GM12892 (cell line): ENCODE measurements at places on chromosomes 6 and 20.
A peak's percentile ranks its signal among the peaks of the same experiment; 100 is the strongest.

DNA sequence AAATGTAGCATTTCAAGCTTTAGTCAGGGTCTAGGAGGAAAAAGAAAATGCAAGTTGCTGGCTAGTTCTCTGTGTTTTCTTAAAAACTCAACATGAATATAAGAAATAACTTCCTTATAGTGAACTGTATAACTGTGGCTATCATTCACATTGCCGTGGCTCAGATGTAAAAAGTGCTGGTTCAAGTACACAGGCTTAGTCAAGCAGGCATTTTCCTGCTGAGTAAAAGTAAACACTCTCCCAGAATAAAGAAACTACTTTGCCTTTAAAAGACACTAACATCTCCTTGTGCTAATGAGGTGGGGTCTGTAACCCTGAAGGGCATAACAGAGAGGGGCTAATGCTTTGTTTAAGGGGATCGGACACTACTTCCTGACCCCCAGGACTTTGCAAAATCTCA, 3.3 kb downstream of the ATP5F1E start:
- DNase-seq: no peak

DNA sequence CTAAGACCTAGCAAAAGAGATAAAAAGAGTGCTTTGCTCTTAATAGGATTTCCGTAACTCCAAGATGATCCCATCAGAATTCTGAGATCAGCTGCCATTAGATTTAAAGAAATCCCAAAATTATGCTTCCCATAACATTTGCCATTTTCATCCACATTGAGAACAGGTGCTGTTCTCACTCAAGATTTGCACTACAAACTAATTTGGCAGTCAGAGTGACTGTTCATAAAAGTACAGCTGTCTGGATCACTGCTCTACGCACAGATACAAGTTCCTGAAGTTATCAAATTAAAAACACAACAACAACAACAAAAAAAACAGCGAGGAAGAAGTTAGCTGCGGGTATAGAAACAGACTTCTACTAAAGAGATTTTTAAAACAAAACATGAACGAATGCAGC, 58.1 kb downstream of the ASCC3 start:
- DNase-seq: no peak

DNA sequence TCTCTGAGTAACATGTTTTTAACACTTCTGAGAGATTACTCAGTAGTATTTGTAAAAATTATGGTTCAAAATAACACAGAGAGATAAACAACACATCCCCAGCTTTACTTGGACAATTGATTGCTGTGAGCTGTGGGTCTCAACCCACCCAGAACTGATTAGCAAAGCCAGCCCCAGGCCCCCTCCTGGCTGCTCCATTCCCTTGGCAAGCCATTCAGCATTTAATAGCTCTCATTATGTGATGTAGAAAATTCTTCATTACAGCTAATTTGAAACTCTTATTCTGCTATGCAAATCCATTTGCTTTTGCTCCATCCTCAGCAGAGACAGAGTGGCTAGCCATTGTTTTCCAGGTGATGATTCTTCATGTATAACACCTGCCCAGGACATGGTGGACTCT, 16.6 kb upstream of the SIRT5 start:
- DNase-seq: no peak

DNA sequence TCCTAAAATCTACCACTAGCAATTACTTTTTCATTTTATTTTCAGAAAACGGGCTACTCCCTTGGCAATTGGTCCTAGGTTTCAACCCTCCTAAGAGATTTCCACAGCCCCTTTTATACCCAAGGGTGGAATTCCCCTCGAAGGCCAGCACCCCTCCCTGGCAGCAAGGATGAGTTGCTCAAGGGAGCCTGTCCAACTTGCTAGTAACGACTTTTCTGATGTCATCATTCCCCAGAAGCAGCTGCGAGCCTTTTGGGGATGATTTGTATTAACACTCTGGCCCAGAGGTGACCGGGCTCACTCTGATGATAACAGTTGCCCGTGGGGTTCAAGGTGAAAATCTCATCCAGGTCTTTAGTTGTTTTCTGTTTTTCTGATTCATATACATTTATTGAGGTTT, 30.7 kb upstream of the NAA20 start:
- DNase-seq: no peak

DNA sequence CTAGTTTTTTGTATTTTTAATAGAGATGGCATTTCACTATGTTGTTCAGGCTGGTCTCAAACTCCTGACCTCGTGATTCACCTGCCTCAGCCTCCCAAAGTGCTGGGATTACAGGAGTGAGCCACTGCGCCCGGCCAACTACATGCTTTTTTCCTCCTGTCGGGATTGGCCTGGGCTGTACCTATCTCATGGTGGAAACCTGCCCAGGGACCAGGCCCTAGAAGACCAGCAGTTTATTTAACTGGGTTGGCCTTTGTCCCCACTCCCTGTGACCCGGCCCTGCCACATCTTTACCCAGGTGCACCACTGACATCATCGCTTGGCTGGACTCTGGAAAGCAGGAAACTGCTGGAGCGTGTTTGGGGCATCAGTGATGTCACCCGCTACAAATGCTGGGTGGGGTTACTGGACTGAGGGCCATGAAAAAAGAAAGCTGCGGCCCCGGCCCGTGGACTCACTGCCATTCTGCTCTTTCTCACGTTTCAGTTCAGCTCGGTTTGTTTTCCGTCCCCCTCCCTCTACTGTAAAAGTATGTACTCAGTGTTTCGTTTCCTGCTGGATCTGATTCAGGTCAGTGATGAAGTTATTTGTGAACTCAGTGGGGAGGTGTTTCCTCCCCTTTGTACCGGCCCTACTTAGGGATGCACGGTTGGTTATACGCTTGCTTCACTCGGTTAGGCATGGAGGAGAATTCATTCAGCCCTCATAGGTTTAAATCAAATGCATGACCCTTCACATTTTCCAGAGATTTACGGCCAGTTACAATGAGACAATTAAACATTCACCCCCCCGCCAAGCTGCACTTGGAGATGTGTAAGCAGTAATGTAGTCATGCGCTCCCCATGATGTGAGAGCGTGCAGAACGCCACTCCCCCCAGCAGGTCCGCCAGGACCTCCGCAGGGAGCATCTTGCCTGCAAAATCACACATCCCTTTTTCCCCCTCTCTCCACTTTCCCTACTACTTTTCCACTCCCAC, 179.3 kb downstream of the MTHFD1L start:
- DNase-seq: no peak

DNA sequence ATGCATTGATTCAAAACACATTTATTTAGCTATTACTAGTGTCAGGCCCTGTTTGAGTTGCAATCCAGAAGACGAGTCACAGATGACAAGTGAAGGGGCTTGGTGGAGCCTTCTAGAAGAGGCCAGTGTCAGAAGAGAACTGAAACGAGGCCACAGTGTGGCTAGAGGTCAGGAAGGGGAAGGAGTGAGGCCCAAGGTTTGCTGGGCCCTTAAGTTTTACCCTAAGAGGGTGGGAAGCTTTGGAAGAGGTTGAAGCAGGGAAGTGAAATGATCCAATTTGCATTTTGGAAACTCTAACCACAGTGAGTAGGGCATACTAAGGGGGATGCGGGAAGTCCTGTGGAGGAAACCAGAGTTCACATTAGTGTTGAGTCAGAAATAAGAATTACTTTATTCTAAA, 25.0 kb downstream of the TTK start:
- DNase-seq: no peak

GRCh38 chr20:53769041-53769440, 175.4 kb upstream of the ZNF217 start:
- no peak for DNase-seq

DNA sequence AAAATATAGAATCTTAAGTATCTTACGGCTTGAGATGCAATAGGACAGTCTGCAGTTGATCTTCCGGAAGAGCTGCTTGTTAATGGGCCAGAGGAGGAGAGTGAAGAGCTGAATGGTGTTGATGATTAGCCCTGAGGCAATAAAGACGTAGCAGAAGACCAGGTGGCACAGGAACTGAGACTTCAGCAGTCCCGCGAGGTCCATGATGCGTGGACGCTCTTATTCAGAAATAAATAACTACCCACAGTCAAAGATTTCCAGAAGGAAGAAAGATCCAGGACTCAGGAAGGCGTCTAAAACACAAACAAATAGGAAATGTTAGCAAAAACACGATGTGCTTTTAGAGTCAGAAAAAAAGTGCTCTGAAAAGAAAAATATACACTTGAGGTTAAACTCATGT, 41.9 kb downstream of the AGPAT4 start:
- no peak for DNase-seq

- no peak for DNase-seq
Measured at GRCh38 chr6:147449405-147450161, 58.9 kb upstream of the SAMD5 start.

- DNase-seq: peak; percentile 76
Measured at GRCh38 chr6:29723666-29724588, 693 bp downstream of the HLA-F start.

GRCh38 chr6:114404339-114404955, 61.6 kb upstream of the HS3ST5 start:
- no peak for DNase-seq

DNA sequence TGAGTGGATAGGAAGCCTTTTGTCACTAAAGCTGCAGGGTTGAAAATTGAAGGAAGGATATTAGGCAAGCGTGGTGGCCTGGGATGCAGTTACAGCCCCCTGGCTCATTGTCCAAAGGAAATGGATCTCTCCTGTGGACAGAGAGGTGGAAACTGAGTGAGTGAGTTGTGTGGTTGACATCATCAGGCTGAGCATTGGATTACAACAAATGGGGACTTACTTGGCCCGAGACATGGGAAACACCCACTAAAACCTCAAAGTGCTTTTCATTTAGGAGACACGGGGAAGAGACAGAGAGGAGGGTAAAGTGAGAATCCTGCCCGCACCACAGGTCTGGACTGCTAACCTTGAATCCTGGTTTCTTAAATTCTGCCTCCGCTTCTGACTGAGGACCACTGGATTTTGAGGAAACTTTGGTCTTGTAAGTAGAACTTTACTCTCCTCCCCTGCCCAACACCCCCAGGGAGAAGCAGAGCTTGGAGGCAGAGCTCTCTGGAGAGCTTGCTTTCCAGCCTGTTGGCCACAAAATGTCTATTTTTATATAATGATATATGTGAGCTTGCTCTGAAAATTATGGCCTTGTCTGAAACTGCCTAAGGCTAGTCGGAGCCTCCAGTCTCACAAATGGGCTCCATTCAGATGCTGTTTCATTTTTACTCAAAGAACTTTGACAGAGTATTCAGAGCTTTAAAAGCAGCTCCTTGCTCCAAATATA, at the start of gene PKIG:
TSS of gene PKIG (plus strand) at position 269 of the 715 bp plus-strand sequence. CDS start 31,978 bp downstream, outside the sequence.
- DNase-seq: no peak

GRCh38 chr20:36092398-36093024, 62.0 kb upstream of the EPB41L1 start:
- DNase-seq: no peak

DNA sequence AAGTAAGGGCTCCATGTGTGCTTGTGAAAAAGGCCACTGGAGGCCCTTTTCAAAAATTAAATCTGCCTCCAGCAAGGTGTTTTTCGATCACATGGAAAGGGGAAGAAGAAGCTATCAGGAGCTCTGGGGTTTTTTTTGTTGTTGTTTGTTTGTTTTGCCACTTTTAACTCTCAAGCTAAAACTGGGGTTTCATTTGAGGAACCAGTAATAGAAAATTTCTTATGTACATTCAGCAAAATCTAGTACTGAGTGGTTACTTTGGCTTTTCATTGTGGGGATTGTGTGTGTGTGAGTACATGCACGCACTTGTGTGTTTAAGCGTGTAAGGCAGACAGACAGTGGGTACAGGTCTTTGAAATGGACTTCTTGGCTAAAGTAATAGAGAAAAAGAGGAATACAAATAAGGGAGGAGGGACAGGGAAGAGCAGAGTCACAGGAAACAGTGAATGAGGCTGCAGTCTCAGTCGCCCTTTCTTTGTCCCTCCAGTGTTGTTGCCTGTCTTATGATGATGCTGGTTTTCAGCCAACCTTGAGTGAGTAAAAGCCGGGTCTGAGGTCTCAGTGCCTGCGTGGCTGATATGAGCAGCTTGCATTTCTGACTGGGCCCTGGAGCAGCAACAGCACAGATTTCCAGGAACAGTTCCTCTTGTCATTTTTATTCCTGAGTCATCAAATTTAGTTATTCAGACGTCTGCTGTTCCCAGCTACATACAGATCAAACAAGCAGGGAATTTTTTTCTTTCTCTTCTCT, 26.2 kb downstream of the SLC16A10 start:
- no peak for DNase-seq

- DNase-seq: no peak
Measured at GRCh38 chr6:19824058-19824807, 12.9 kb upstream of the ID4 start.

- no peak for DNase-seq
Measured at GRCh38 chr6:106216527-106216926, 109.0 kb downstream of the ATG5 start.

DNA sequence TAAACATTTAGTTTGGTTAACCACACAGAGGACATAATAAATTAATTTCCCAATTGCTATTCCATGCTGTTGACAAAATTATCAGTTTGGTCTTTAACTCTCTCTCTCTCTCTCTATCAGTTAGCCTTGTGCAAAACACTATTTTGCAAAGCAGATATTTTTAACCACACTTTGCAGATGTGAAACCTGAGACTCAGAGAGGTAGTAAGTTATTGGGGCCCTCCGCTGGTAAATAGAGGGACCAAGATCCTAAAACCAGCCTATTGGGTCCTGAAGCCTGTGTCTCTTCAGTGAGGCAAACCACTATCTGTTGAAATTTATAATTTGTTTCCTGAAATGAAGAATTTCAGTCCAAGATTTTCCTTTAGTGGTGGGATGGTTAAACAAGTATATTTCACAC, 231.0 kb downstream of the SOD2 start:
- no peak for DNase-seq

- peak; percentile 52 for DNase-seq
Measured at GRCh38 chr6:710601-711571, 17.9 kb upstream of the EXOC2 start.

DNA sequence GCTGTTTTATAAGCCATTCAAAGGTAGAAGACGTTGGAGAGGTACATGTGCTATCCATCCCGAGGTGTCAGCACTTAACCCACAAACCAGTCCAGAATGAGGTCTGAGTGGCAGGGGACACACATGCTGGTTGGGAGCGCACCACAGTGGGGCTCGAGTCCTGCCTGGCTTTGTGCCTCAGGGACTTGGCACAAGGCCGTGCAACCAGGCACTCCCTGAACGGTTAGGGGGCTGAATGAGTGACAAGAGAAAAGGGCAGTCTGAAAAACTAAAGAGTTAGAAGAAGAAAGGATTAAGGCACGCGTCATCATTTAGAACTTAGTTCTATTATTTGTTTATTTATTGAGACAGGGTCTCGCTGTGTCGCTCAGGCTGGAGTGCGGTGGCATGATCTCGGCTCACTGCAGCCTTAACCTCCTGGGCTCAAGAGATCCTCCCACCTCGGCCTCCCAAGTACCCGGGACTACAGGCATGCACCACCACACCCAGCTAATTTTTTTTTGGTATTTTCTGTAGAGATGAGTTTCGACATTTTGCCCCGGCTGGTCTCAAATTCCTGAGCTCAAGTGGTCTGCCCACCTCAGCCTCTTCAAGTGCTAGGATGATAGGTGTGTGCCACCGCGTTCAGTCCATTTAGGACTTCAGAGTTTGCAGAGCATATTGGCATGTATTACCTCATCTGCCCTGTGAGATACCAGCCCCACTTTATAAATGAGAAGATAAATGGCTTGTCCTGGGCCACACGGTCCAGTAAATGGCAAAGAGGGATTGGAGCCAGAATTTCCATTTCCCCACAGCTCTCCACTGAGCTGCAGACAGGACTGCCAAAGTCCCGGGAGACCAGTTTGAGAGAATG, 47.4 kb upstream of the IRF4 start:
- no peak for DNase-seq
